ENCODE measurements at places on chromosomes 6 and 20.
A peak's percentile ranks its signal among the peaks of the same experiment; 100 is the strongest.

DNA sequence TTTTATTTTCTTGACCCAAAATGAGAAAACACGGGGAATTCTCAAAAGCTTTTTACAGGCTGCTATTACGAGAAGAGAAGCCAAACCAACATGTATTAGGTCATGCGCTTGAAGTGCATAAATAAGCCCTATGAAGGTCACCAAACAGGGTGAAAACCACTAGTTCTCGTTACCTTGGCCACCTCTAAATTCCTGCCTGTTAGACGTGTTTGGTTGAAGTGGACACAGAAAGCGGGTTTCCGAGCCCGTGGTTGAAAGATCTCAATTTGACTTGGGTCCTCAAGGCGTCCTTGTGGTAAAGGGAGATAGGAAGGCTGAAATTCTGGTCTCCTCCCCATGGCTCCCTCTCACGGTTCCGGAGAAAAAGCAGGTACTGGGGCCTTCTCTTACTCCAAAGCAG is 6.2 kb downstream of the EYA2 start:
- DNase-seq, result no peak

DNA sequence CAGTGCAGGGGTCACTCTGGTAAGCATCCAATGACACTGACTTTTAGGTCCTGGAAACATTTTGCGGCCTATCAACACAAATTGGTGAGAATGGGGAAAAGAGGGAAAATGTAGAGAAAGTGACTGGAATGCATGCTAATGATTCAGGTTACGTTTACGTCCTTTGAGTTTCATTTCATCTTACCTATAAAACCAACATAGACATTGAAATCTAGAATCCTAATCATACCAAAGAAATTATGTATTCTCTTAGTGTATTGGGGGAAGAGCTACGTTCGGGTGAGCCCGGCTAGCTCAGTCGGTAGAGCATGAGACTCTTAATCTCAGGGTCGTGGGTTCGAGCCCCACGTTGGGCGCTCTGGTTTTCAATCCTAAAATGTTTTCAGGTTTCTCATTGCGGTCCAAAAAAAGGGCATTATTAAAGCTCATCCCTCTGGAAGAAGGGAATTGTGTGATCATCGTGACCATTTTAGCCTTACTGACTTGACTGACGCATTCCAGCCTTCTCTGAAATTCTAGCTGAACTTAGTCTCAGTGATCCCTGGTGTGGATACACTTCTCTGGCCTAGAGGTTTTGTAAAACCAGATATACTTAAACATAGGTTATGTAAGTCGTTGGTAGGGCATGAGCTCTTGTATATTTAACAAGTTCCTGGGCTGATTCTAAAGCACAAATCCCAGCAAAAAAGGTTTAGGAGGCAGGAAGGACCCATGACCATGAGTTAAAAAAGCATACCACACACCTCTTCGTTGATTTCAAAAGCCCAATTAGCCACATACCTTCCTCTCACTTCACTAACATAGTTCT is 18.3 kb downstream of the HMGN4 start:
- DNase-seq, result peak; percentile 71

DNA sequence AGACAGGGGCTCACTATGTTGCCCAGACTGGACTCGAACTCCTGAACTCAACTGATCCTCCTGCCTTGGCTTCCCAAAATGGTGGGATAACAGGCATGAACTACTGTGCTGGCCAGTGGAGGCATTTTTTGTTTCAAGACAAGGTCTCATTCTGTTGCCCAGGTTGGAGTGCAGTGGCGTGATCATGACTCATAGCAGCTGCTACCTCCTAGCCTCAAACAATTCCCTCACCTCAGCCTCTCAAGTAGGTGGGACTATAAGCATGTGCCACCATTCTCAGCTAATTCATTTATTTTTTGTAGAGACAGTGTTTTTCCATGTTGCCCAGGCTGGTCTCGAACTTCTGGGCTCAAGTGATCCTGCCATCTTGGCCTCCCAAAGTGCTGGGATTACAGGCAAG is 17.2 kb downstream of the ENPP3 start:
- DNase-seq, result no peak

- DNase-seq, result no peak
Observed at GRCh38 chr6:106513808-106514582, 115.3 kb downstream of the RTN4IP1 start.

- DNase-seq, result no peak
Observed at GRCh38 chr20:8536262-8536618, 404.2 kb downstream of the PLCB1 start.

GRCh38 chr20:32316667-32317066 is 39.2 kb downstream of the KIF3B start:
- no peak for DNase-seq

- DNase-seq, result no peak
Observed at GRCh38 chr20:44702776-44703175, 12.4 kb upstream of the CCN5 start.

DNA sequence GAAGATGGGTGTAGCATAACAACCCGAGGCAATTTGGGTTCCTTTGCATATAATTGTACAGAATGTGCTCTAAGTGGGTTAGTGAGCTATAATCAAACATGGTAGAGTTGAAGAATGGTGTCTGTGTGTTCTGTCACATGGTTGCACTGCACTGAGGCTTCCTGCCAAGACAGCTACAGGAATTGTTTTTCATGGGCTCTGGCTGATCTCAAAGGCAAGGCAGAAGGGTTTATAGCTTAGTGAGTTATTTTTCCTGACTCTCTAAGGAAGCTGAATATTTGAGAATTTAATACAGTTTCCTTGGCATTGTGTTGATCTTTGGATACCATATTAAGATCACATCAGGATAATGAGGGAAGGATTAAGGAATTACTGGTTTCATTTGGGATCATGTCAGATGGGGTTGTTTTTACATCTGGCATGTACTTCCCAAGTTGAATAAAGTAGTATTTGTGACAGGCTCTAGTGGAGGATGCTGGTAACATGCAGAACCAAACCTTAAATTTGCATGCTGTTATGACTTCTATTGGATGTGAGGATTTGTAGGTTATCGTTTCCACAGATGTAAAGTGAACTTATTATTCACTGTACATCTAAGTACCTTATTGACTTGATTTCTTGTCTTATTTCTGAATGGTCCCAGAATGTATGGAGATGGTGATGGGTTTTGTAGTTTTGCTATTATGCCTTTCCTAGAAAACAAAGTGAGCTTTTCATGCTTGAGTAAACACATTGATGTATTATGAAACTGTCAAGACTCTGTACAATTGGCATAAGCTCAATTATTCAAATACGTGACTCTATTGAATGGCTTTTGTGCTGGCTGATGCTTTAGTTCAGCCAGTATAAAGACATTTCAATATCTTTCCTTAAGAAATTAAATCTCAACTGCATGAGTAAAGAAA is 43.3 kb downstream of the LRRC1 start:
- no peak for DNase-seq

DNA sequence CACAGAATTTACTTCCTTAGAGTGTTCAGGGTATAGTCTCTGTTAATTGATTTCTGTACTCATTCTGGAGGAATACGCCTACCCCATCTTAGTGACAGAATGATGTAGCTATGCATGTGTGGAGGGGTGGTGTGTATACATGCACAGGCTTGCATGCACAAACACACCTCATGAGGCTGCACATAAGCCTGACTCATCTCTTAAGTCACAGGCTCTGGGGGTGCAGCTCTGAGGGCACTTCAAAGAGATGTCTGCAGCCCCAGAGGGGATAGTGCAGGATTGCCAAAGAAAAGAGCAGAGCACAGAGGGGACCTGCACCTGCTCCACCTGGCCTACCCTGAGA is 24.6 kb downstream of the TBX18 start:
- DNase-seq, result no peak

DNA sequence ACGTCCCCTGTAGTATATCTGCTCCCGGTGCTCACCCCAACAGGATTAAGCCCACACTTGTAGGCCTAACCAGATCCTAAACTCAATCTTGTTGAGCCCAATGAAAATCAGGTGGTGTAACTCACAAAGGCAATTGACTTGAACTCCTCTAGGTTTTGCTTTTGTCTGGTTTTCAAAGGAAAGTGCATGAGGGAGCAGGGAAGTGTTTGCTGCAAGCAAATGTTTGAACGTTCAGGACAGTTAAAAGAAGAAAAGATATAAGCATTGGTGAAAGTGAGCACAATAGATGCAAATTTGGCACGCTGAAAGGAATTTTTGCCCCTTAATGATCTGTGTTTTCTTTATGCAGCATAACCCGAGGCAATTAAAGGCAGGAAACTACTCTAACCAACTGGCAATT is 212.6 kb downstream of the PLCB1 start:
- no peak for DNase-seq

DNA sequence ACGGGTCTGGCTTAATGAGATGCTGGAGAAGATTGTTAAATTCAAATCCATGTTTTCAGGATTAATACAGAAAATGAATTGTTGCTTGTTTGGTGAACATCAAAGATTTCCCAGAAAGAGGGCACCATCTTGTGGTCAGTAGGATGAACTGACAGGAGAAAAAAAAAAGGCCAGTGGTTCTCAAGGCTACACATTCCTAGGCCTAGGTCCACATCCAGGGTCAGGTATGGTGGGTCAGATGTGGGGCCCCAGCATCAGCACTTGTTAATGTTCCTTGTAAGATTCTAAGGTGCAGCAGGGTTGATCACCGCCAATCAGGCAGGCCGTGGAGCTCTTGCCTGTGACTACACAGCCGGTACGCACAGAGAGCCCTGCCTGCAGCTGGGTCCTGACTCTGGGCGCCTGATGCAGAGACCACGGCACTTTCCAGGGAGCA is 34.0 kb upstream of the FOXO3 start:
- no peak for DNase-seq

DNA sequence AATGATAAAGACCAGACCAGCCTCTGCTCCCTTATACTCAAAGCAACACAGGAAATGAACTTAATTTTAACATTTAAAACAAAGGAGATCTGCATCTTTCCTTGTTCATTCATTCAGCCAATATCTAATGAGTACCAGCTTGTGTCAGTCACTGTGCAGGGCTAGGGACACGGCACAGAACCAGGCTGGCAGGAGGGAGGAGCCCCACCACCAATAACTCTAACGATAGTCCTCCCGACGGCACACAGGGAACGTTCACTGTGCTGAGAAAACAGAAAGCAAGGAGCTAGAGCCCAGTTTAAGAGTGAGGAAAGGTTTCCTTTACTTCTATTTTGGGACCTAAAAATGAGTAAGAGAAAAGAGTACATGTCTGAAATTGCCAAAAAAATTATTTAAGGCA is 9.9 kb downstream of the ETV7 start:
- DNase-seq, result no peak

DNA sequence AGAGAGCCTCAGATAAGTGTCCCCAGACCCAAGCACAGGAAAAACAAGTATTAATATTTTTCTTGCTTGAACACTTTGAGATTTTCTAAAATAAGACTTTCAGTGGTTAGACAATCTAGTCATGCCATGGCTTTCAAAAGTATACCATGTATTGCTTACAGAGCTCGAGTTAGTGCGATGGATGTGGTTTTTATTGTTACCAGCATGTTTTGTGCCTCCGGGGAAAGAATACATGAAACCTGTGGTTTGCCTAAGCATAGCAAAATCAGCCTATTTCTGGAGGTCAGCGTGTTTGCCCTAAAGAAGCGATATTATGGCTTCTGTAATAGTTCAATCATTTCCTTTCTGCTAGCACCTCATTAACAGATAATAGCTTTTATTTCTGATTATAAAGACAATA is 21.6 kb downstream of the RIN2 start:
- no peak for DNase-seq

- DNase-seq, result peak; percentile 1
Observed at GRCh38 chr6:39980839-39981580, 46.7 kb upstream of the MOCS1 start.

GRCh38 chr6:90038961-90039653 is 144.8 kb downstream of the GJA10 start:
- no peak for DNase-seq

GRCh38 chr6:10413850-10414738 is 780 bp downstream of the TFAP2A start:
- DNase-seq, result no peak

GRCh38 chr6:42138630-42139619 is 3.5 kb downstream of the C6orf132 start:
- DNase-seq, result no peak

DNA sequence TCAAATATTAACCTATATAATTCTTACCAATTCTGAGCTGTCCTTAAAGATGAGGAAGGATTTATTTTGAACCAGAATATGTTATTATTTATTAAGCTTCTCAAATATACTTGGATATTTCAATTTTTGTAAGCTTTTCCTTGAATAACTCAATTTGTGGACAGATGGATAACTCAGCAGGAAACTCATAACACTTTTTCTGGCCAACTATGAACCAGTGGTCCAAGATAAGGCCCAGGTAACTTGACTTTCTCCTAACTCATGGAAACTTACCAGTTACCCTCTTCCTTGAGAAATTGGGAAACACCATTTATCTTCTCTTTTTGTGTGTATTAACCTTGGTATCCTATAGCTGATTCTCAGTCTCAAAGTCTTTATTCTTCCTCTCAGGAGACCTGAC is 427.5 kb upstream of the SYNCRIP start:
- no peak for DNase-seq

- DNase-seq, result peak; percentile 34
Observed at GRCh38 chr20:53943522-53944291, 126.7 kb downstream of the BCAS1 start.

DNA sequence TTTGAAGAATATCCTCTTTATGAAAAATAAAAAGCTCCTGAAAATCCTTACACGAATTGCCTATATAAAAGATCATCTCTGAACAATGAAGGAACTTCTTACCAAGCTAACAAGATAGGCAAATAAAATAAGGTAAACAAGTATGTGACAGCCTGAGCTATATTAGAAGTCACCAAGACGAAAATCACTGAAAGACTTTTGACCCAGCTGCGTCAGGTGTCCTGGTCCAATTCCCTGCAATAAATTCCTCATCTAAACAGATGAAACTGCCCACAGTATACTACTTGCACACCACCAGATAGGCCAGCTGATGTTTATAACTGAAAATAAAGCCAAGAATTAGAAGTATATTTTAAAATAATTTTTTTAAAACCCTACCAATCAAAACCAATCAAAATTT is 67.4 kb upstream of the RUNX2 start:
- DNase-seq, result no peak

DNA sequence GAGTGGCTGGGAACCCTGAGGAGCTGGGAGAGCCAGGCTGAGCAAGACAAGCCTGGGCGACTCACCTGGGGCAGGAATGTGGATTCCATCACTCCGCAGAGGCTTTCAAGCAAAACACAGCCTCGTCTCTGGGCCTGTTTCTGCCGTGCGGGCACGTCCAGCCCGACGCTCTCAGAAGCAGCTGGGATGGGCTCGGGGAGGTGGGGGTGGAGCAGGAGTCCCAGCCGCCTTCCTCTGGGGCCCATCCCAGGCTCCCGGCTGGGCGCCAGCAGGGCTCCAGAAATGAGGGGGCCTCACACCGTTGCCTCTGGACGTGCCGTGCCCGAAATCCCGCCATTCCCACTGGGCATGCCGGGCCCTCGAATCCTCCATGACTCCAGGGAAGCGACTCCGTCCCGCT is 8.7 kb upstream of the RPS21 start:
- DNase-seq, result no peak
